ENCODE measurements at places on chromosomes 3 and 15. TPM values are rescaled to one million over a fixed set of nuclear protein-coding genes. Genes with fewer than 3 reads are reported as not detected.
A peak's percentile ranks its signal among the peaks of the same experiment; 100 is the strongest.

DNA sequence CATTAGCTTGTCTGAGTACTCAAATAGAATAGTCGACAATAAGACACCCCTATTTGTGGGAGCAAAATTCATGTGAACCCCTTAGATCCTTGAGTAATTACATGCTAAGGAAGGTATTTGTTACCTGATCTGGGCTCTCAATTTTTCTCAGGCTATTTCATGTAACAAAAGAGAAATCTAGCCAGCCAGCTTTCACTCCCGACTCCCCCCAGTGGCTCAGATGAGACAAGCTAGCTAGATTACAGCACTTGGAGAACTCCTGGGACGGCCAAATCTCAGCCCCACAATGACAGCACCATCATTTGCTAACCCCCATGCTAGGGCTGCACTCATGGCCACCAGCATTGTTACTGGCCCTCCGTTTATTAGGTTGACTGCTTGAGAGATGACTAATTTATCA lies 41.3 kb downstream of the GLDN start:
- no peaks in the 10 kb centered on the region for H3K36me3 ChIP-seq
- no peak overlapping the region for H3K27ac ChIP-seq
- H3K4me1 ChIP-seq, result peaks cover 11% of the 10 kb centered on the region
- H3K4me3 ChIP-seq, result no peak overlapping the region

- DNase-seq, result no peak
- no peak overlapping the region for H3K4me3 ChIP-seq
- H3K4me1 ChIP-seq, result no peaks in the 10 kb centered on the region
- H3K27me3 ChIP-seq, result no peaks in the 10 kb centered on the region
These were observed 130.6 kb downstream of the CCNL1 start for GRCh38 chr3:157029365-157029790.

- H3K36me3 ChIP-seq, result no peaks in the 10 kb centered on the region
- H3K27ac ChIP-seq, result peak overlapping the region; percentile 30
- peak; percentile 46 for DNase-seq
- H3K27me3 ChIP-seq, result no peaks in the 10 kb centered on the region
- H3K4me3 ChIP-seq, result peak overlapping the region; percentile 31
These were observed 544 bp upstream of the TIMMDC1 start for GRCh38 chr3:119497820-119498185.

DNA sequence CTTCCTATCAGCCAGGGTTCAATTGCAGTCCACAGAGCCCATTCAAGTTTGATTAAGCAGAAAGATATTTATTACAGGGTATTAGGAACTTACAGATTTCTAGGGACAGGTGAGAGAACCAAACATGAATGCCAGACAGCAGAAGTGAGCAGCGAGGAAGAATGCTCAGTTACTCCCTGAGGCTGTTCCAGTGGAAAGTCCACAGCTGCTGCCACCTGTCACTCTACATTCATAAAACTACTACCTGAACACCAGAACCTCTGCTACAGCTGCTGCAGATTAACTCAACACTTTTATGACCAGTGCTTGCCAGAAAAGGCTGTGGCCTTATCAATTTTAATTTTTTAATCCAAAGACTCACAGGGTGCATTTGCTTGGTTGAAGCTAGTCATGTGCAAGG lies 325.4 kb upstream of the ONECUT1 start:
- H3K36me3 ChIP-seq, result no peaks in the 10 kb centered on the region
- H3K4me1 ChIP-seq, result no peaks in the 10 kb centered on the region
- no peak overlapping the region for H3K27ac ChIP-seq

GRCh38 chr3:157373783-157374182 lies 62.9 kb upstream of the PTX3 start:
- no peak overlapping the region for H3K4me3 ChIP-seq
- no peaks in the 10 kb centered on the region for H3K27me3 ChIP-seq
- H3K4me1 ChIP-seq, result no peaks in the 10 kb centered on the region
- DNase-seq, result no peak
- H3K27ac ChIP-seq, result no peak overlapping the region

DNA sequence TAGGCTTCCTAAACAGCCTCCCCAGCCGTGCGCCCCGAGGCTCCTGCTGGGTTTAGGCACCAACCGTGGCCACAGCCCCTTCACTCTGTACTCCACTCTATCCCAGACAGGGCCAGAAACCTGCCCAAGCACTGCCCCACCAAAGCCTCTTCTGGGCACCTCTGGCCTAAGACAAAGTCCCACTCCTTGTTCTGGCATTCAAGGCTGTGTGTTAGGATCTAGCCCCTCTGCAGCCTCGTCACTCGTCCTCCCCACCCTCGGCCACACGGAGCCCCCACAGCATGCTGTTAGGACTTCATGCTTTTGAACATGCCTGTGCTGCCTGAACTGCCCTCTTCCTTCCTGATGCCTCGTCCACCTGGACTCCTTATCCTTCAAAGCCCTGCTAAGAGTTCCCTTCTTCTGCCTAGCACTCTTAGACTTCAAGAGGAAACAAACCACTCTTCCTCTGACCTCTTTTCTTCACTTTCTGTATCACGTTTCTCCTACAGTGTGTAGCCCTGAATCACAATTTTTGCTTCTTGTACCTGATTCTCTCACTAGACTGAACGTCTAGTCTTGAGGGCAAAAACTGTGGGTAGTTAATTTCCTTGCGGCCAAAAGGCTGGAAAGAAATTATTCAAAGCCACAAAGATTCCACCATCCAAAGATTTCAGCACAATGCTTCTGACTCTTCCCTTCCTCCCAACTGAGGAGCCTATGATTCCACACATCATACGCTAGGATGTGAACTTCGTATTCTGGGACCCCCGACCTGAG lies 28.6 kb downstream of the WNT7A start:
- H3K27me3 ChIP-seq, result no peaks in the 10 kb centered on the region
- H3K36me3 ChIP-seq, result no peaks in the 10 kb centered on the region
- no peak for DNase-seq
- no peak overlapping the region for H3K4me3 ChIP-seq

- H3K27me3 ChIP-seq, result no peaks in the 10 kb centered on the region
- no peaks in the 10 kb centered on the region for H3K36me3 ChIP-seq
- DNase-seq, result no peak
- no peaks in the 10 kb centered on the region for H3K4me1 ChIP-seq
These were observed 11.3 kb upstream of the THRB start for GRCh38 chr3:24505691-24506550.

DNA sequence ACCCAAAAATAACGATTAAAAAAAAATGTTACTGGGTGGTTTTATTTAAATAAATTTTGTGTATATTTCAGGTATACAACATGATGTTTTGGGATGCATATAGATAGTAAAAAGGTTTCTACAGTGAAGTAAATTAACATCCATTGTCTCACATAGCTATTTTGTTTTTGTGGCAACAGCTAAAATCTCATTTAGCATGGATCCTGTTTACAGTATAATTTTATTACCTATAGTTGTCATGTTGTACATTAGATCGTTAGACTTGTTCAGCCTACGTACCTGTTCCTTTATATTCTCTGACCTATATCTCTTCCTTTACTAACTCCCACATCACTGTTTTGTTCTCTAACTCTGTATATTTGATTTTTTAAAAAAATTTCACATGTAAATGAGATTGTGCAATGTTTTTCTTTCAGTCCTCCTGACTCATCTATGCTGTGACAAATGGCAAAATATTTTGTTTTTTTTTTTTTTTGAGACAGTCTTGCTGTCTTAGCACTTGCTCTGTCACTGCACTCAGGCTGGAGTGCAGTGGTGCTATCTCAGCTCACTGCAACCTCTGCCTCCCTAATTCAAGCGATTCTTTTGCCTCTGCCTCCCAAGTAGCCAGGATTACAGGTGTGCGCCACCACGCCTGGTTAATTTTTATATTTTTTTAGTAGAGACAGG lies 45.6 kb downstream of the OIP5 start:
- H3K27me3 ChIP-seq, result no peaks in the 10 kb centered on the region
- peaks cover 6% of the 10 kb centered on the region for H3K4me1 ChIP-seq
- H3K27ac ChIP-seq, result no peak overlapping the region

DNA sequence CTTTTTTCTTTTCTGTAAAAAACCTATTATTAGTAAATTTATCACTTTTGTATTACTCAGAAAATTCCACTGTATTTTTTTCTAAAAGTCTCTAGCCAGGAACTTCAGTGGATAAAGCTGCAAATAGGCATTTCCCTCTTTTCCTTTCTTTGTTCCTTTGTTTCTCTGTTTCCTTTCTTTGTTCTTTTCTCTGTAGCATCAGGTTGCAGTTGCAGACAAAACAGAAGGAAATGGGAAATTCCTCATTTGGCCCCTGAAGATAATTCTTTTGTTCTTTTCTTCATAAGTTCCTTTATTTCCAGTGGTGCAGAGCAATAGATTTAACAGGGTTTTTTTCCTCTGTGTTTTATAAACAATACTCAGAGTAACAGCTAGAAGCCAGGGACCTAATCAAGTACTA lies 416.5 kb downstream of the TBL1XR1 start:
- H3K4me3 ChIP-seq, result no peak overlapping the region
- no peaks in the 10 kb centered on the region for H3K27me3 ChIP-seq
- no peak overlapping the region for H3K27ac ChIP-seq
- H3K4me1 ChIP-seq, result peaks cover 4% of the 10 kb centered on the region
- no peaks in the 10 kb centered on the region for H3K36me3 ChIP-seq

DNA sequence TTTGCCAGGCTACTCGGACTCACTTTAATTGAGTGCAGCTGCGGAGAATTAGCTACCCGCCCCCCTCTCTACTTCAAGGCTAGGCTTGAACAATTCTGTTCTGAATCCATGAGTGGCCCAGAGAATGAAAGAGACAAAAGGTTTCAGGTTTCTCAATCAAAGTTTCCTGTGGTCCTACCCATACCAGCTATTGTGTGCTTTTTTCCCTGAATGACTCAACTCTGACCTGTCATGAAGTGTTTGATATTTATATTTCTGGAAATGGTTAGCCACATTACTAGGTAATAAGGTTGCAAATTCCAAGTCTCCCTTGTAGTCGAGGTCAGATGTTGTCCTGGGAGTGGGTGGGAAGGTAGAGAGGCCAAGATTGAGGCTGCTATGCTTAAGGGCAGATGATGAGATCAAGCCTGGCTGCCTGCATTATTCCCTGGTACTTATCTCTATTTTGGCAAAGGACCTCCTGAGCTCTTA lies 392.7 kb upstream of the TBL1XR1 start:
- H3K27ac ChIP-seq, result peak overlapping the region; percentile 66
- no peaks in the 10 kb centered on the region for H3K27me3 ChIP-seq
- peaks cover 39% of the 10 kb centered on the region for H3K4me1 ChIP-seq
- peak; percentile 76 for DNase-seq
- H3K4me3 ChIP-seq, result no peak overlapping the region

DNA sequence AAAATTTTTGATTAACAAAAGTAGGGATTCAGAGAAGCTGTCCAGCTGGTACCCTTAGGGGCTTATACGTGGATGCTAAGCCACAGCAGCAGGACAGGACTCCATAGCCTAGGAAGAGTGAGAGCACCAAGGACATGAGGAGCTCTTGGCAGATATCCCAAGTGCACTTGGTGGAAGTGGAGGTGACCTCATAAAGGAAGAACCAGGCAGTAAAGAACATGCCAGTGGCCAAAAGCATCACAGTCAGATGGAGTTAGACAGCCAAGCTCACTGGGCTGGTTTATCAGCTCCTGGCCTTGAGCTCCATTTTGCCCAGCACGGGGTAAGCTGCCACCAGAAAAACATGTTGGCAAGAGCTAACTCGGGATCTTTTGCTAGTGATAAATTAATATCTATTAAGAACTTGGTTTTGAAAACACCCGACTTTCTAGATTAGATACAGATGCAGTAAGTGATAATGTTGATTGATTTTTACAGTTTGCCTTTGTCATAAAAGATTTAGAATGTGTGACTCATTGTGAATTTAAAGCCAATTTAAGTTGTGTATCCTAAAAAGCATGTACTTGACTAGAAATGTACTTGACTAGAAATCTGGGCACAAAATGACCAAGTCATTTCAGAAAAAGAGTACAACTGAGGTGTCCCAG lies 108.0 kb downstream of the CMSS1 start:
- H3K4me3 ChIP-seq, result no peak overlapping the region
- peak overlapping the region; percentile 2 for H3K27ac ChIP-seq
- no peaks in the 10 kb centered on the region for H3K36me3 ChIP-seq
- peak; percentile 89 for DNase-seq
- no peaks in the 10 kb centered on the region for H3K27me3 ChIP-seq

GRCh38 chr3:197227780-197228574 lies 70.4 kb downstream of the DLG1 start:
- H3K27me3 ChIP-seq, result no peaks in the 10 kb centered on the region
- H3K36me3 ChIP-seq, result no peaks in the 10 kb centered on the region
- no peak for DNase-seq
- peaks cover 8% of the 10 kb centered on the region for H3K4me1 ChIP-seq
- H3K4me3 ChIP-seq, result no peak overlapping the region

GRCh38 chr15:71291723-71292122 lies 176.5 kb downstream of the THSD4 start:
- no peaks in the 10 kb centered on the region for H3K4me1 ChIP-seq
- no peaks in the 10 kb centered on the region for H3K36me3 ChIP-seq
- H3K4me3 ChIP-seq, result no peak overlapping the region
- no peak for DNase-seq
- H3K27ac ChIP-seq, result no peak overlapping the region
- no peaks in the 10 kb centered on the region for H3K27me3 ChIP-seq

DNA sequence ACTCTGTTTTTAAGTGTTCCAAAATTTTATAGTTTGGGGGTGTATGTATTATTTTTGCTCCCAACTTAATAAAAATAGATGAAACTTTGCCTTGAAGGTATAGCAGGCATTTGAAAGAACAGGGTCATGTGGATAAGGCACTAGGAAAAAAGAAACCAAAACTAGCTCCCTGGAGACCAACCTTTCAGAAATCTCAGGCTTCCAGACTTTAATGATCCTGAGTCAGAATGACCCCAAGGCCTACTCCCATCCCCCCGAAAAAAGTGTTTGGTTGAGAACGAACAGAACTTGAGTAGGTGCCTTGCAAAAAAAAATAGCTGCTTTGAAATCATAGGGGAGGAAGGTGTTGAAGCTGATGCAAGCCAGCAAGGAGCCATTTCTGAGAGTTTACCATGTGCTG lies 309.5 kb downstream of the THSD4 start:
- no peak overlapping the region for H3K27ac ChIP-seq
- H3K4me3 ChIP-seq, result no peak overlapping the region
- no peaks in the 10 kb centered on the region for H3K36me3 ChIP-seq
- no peaks in the 10 kb centered on the region for H3K27me3 ChIP-seq
- no peak for DNase-seq

FMN1 gene
- 22.1 TPM for total RNA-seq

PSTPIP1 gene
- 1.4 TPM for total RNA-seq

CCDC54 gene
- not detected for total RNA-seq

LRRC31 gene
- not detected for total RNA-seq

LMAN1L gene
- not detected for total RNA-seq

LDHAL6B gene
- not detected for total RNA-seq

ATP13A5 gene
- total RNA-seq, result 3.5 TPM

CCR1 gene
- total RNA-seq, result 3.2 TPM

TM4SF18 gene
- 33.3 TPM for total RNA-seq

SLC9C1 gene
- not detected for total RNA-seq

Data from thyroid gland (tissue), 4 donors.